HuH-7 (cell line): ENCODE measurements at places on chromosomes 16 and 17.
A peak's percentile ranks its signal among the peaks of the same experiment; 100 is the strongest.

- DNase-seq = no peak
Measured at GRCh38 chr16:69935278-69935711, 15.8 kb upstream of the CLEC18A start.

GRCh38 chr17:69967910-69968411 lies 107.1 kb upstream of the KCNJ16 start:
- no peak for DNase-seq

DNA sequence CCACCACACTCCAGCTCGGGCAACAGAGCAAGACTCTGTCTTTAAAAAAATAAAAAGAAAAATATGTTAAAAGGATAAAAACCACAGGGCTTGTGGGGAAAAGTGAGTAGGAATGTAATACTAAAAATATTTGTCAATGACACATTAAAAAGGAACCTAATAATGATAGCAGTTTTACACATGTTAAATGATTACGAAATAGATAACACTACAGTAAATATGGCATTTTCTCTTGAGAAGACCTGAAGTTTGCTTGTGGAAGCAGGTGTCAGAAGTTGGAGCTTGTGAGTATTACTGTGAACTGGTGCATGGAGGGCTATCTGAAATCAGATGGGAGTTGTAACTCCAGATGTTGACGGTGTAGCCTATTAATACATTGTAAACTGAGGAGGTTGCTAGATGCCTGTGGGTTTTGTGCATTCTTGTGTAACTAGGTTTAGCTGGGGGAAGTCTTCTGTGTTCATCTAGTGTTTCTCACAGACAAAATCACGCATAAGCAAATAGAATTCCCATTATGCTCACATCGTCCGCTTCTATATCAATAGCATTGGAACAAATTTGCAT lies 44.2 kb upstream of the CLEC18A start:
- DNase-seq = no peak

- DNase-seq = no peak
Measured at GRCh38 chr16:9955677-9956076, 226.6 kb downstream of the GRIN2A start.

DNA sequence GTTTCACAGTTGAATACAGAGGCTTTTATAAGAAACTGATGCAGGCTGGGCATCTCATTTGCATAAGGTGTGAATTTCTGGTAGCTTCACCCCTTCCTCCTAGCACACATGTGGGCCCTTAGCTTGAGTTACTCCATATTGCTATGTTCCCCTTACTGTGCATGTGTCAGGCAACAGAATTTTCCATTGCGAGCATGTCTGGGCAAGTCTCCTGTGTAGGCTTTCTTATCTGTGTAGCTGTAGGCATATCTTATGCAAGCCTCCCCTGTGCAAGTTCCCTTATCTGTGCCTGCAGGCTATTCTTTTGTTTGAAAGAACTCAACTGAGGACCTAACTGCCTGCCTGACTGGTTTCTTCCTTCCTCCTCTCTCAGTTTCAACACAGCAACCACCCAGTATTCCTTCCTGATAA lies 597.4 kb upstream of the CDH5 start:
- no peak for DNase-seq

DNA sequence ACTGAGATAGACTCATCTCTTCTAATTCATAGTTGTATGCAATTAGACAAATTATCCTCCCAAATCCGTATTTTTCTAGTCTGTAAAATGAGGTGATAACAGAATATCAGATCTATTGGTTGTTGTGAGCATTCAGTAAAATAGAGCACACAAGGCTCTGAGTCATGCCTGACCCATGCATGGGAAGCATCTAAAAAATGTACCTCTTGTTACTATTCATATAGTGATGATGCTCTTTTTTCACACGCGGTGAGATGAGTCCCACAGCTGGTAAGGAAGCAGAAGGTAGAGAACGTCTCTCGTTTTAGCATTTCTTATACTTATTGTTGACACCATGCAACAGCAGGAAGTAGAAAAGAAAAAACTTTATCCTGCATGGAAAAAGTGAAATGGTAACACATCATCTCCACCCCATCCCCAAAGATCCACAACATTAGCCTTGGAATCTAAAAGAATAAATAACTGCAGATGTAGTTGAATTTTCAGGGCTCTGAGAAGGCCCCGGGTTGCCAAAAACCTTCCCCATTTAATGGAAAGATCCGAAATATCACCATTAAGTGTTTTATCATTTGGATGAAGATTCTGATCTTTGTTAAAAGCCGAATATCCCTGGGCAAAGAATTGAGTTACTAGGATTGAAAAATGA lies 215.6 kb downstream of the TMEM114 start:
- DNase-seq = no peak

DNA sequence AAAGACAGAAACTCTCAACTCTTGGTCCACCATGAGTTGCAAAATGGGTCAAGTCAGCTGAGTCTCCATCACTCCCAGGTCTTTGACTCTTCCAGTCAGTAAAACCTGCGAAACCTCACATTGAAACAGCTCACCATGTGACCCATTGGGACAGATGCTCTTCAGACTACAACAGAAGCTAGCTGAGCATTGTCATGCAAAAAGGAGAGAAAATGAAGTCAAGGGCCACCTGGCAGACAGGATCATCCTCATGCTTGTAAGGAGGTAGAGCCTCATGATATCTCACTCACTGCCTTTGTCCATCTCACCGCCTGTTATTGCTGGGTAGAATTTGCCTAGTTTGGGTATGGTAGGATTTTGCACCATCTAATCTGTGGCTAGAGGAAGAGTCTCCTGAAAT lies 50.2 kb downstream of the MAF start:
- DNase-seq = no peak

DNA sequence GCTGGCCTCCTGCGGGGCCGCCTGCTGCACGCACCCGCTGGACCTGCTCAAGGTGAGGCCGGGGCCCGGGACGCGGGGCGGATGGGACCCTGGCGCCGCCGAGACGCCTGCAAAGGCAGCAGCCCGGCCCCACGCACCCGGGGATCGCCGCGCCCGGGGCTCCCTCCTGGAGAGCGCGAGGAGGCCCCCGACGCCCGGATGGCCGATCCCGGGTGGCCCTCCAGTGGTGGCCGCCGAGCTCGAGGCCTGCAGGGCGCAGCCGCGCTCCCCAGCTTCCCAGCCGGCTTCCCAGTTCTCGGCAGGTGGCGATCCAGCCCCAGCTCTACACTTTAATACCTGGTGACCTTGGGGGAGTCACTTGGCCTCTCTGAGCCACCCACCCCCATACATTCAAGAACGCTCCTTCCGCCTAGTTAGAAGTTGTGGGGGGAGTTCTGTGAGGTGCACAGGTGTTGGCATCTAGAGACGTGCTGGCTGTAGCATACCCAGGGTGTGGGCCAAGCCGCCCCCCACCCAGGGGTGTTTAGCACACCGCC lies 452 bp downstream of the SLC25A10 start:
- peak; percentile 68 for DNase-seq

GRCh38 chr17:17605083-17605728 lies 13.7 kb upstream of the PEMT start:
- no peak for DNase-seq

GRCh38 chr17:41962111-41962510 lies 4.5 kb upstream of the CNP start:
- DNase-seq = no peak

DNA sequence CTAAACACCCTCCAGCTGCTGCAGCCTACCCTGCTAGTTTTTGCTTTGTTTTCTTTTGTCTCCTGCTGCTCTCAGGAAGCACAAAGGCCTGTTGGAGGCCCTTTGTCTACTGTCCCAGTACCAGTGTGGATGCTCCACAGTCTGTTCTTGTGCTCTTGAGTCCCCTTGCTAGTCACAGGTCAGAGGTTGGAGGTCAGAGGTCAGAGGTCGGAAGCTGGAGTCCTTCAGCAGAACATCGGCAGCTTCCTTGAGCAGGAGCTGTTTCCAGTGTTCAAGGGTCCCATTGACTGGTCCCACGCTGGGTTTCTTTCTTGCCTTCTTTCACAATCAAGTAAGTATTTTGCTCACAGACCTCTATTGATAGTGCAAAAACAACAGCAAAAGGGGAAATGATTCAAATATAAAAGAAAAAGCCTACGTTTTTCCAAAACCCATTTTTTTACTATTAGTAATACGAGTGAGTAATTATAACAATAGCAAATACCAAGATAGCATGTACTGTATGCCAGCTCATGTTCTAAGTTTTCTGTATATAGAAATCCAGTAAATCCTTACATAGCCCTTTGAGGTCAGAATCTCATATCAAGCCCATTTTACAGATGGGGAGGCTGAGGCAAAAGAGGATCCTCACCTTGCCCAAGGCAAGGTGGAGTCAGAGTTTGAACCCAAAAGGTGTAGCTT lies 10.9 kb upstream of the IL34 start:
- no peak for DNase-seq

- no peak for DNase-seq
Measured at GRCh38 chr17:7403043-7403726, 712 bp downstream of the TMEM256 start.

GRCh38 chr16:30570636-30571444 lies 674 bp downstream of the ZNF688 start:
- no peak for DNase-seq

- no peak for DNase-seq
Measured at GRCh38 chr16:49663081-49664065, 192.5 kb downstream of the ZNF423 start.

DNA sequence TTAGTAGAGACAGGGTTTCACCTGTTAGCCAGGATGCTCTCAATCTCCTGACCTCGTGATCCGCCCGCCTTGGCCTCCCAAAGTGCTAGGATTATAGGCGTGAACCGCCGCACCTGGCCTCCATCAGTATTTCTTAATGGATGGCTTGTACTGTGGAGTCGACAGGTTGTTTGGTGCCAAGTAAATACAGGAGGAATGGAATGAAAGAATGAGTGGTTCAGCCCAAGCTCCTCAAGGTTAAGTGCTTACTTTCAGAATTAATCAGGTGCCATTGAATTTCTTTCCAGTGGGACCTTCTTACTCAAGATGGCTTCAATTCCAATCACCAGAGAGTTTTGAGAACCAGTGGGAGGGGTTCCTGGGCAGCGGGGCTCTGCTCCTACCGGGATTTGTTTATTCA lies 25.0 kb downstream of the ALOX15 start:
- no peak for DNase-seq

DNA sequence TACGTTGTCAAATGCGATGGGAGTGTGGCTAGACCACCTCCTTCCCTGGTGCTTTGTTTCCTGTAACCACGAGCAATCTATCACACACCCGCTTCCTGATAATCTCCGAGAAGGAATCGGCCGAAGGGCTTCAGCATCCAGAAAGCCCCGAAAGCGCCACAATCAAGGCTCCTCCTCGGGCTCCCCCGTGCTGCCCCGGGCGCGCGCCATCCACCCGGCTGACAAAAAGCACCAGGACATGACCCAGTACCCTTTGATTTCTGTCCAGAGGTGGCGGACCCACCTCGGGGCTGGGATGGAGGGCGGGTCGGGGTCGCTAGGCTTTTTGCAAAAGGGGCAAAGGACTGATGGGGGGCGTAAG lies 743 bp upstream of the ARMC7 start:
- DNase-seq = no peak

GRCh38 chr16:67943619-67944504 lies at the start of gene LCAT:
TSS of gene LCAT (minus strand) at chr16:67944120. CDS start at chr16:67944101, 19 bp downstream.
- DNase-seq = no peak

DNA sequence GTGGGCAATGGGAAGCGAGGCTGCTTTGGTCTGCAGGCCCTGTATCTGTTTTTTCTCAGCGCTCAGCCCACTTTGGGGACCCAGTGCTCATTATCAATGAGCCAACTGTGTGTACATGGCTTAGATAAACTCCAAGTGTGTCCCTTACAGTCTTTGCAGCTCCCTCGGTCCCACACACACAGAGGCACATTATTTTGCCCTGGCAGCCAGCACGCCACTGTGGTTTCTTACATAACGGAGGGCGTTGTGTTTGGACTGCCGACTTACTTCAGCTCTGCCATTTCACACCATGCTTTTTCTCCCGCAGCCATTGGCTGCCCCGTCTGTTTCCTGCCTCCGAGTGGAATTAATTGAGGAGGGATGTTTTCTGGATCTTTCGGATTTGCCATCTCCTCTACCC lies 56.5 kb upstream of the CLEC18A start:
- no peak for DNase-seq

GRCh38 chr16:48317614-48318315 lies 67.4 kb downstream of the SIAH1 start:
- no peak for DNase-seq

- DNase-seq = no peak
Measured at GRCh38 chr16:86960266-86960665, 356.9 kb downstream of the C16orf95 start.

GRCh38 chr16:4190712-4191333 lies 51.1 kb downstream of the SRL start:
- no peak for DNase-seq

DNA sequence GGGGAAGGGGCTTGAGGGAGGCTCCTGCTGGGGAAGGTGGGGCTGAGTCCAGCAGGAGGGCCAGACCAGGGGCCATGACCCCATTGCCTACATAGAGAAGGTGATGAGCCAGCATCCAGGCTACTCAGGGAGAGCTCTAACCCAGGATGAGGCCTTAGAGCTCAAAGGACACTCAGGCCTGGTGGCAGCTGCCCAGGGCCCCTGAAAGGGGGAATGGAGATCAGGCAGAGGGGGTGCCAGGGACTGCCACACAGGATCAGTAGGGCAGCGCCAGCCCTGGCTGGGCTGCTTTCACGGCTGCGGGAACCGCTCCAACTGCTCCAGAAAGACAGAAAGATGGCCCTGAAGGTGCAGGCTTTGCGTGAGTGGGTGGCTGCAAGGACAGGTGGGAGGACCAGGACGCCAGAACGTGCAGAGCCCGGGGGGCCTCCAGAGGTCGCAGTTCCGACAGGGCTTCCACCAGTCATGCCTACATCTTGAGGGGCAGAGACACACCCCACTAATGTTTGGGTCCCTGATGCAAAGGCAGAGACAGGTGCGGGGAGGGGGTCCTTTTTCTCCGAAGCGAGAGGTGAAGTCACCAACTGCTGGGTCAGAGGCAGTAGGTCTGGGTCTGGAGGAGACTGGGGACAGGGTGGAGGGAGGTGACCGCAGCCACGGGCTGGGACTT lies 882 bp upstream of the ATP6V0C start:
- no peak for DNase-seq

DNA sequence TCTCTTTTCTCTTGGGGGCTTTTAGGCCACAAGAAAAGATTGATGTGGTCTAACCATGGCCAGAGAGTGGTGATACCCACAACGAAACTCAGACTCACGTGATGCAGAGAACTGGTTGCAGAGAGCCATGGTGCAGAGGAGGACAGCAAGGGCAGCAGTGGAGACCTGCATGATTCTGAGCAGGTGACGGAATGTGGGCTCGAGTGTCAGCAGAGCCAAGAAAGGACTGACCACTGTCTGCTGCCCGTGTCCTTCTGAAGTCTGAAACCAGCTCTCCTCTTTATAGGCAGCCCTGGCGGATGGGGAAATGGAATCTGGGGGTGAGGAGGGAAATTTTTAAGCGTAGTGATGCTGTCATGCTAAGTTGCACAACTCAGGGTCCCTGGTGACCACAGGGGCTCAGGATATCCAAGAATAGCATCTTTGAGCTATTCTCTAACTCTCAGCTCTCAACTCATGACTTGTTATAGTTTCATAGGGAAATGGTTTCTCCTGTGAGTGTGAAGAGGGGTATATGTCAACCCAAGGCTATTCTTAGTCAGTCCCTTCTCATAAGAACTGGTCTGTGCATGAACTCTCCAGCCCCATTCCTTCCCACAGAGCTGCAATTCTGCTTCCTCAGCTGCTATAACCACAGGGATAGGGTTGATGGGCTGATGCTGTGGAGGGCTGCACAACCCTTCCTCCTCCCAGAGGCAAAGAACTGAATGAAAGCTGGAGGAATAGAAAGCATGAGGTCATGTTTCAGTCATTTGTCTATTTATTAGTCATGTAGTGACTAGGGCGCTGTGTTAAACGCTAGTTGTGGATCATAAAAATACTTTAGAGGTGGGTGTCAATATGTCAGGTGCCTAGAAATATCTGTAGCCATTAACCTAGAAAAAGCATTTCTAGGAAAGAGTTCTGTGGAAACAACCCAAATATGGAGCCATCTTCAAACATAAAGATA lies at the start of gene CCL3:
Gene CCL3, minus strand, starts transcription at position 256 of the 949 bp plus-strand sequence. Its CDS starts 85 bp downstream, at position 171.
- DNase-seq = no peak
